T follicular helper cell (primary cell): ENCODE measurements at places on chromosomes 2 and 18.

DNA sequence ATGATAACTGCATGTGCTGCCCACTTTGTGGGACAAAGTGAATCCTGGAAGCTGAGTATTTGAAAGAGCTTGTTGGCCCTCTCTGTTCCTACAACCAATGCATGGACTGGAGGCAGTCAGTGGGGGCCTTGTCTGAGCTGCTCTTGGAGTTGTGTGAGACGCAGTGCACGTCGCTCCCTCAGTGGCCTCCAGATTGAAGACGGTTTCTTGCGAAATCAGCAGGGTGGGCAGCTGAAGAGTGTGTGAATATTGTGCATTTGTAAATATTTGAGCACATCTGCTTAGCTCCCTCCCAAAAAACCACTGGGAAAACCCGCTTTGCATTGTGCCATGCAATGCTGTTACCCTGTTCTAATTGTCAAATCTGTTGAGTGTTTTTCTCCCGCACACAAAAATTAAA, 782.8 kb downstream of the PLCL1 start:
- DNase-seq = no peak

DNA sequence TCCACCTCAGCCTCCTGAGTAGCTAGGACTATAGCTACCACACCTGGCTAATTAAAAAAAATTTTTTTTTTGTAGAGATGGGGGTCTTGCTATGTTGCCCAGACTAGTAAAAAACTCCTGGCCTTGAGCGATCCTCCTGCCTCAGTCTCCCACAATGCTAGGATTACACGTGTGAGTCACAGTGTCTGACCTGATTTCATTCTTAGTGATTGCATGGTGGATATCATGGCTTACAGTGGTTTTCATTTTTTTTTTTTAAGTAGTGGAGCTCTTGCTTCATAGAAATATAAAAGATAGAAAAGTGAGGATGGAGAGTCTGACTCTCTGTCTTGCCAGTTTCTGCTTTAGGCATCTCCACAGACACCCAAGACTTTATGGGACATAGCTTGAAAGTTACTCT, 83.6 kb downstream of the CDC42EP3 start:
- DNase-seq = no peak

DNA sequence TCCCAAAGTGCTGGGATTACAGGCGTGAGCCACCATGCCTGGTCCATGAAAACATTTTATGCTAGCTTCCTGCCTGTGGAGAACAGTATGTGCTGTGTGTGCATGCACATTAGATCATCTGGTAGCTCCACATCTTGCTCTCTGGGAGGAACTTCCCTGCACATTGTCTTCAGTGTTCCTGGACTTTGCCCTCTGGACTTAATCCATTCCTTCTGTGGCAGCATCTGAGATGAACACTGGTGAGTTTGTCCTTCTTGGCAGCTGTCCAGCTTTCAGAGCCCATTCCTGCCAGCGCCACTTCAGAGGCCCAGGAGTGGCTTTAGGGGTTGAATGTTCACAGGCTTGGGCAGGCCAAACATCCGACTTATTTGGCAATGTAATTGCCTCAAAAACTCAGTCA, 65.2 kb downstream of the POU3F3 start:
- no peak for DNase-seq

DNA sequence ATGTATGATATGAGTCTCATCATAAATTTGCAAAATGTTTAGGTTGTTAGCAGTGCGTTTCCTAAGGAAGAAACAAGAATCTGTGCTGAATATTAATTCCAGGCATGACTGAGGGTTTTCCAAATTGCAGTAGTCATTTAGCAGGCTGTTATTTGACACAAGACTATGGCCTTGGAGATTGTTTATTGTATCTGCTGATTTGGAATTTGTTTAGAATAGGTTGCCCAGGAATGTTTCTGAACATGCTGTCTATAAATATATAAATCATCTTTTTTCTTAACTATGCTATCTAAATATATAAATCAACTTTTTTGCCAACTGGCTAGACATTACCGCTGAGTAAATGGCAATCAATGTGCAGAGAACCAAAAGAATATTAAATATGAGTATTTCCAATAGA, 90.9 kb downstream of the DOK6 start:
- DNase-seq = no peak

DNA sequence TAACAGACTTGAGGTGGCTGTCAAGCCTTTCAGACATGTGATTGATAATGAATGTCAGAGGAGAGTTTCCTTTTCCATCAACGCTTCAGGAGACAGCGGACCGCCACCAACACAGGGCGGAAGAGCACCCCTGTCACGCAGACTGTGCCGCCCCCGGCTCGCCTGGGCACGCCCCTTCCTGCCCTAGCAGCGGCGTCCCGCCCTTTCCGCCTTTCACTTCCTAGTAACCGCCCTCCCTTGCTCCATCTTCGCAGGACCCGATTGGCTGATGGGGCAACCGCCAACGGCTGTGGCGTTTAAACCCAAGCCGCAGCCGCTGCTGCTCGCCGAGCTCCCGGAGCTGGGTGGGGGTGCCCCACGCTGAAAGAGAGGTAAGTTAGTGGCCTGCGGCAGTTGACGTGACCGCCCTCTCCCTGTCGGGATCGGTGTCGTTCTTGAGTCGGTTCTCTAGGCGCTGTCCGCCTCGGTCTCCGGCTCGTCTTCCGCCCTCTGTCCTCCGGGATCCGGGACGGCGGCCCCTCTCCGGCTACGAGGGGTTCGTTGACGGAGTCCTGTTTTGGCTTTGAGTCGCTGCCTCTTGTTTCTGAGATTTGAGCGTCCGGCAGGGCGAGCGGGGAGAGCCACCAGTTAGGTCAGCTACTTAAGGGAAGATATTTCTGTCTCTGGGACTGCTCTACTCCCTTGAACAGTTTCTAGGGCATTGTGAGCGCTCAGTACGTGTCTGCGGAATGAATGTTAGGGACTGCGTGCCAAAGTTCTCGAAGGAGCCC, at the start of gene SGO2:
TSS of gene SGO2 (plus strand) at position 326 of the 770 bp plus-strand sequence. CDS start 6,769 bp downstream, outside the sequence.
- DNase-seq = peak; percentile 92

DNA sequence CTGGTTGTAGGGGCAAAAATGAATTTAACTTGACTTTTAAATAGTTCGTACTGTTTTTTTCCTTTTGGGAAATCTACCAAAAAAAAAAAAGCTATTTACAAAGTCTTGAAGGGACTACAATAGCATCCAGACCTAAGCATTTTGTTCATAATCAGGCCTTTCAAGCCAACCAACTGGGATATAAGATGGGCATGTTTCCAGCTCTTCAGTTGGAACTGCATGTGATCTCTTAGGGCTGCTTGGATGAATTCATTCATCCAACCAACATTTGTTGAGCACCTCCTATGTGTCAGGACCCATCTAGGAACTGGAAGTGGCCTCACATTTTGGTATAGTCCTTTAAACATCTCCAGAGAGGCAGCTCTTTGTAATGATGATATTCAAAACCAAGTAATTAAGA, 98.6 kb downstream of the AAK1 start:
- DNase-seq = no peak

DNA sequence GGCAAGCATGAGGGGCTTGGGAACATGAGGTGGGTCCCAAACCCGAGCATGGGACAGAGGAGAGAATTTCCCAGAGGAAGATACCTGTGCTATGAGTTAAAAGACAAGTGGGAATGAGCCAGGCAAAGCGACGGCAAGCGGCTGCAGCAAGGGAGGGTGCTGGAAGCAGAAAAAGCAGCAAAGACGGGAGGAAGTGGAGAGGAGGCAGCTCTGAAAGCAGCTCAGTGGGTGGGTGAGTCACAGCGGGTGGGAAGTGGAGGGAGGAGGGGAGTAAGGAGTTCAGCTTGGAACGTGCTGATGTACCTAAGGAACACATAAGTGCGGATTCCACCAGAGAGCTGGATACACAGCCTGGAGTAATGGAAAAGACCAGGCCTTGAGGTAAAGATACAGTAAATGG, 41.4 kb downstream of the THUMPD2 start:
- DNase-seq = no peak

GRCh38 chr2:31558401-31559295, 22.1 kb downstream of the SRD5A2 start:
- no peak for DNase-seq

DNA sequence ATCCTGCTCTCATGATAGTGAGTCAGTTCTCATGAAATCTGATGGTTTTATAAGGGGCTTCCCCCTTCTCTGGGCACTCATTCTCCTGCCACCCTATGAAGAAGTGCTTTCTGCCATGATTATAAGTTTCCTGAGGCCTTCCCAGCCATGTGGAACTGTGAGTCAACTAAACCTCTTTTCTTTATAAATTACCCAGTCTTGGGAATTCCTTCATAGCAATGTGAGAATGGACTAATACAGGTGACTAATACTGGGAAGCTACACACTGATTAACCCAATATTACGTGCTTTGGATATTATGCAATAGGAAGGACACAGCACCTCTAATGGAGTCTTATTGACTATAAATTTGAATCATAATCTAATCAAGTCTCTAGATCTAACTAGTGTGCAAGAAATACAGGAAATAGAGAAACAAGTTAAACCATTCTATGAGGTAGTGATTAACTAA, 107.2 kb upstream of the ETAA1 start:
- DNase-seq = no peak
